ENCODE measurements at places on chromosomes 7 and 10. TPM values are rescaled to one million over a fixed set of nuclear protein-coding genes. Genes with fewer than 3 reads are reported as not detected.

The KMT2C gene
- total RNA-seq, result 48.2 TPM

GRCh38 chr10:78706726-78707540 lies 361.8 kb upstream of the ZMIZ1 start:
- ATAC-seq, result no peak

DNA sequence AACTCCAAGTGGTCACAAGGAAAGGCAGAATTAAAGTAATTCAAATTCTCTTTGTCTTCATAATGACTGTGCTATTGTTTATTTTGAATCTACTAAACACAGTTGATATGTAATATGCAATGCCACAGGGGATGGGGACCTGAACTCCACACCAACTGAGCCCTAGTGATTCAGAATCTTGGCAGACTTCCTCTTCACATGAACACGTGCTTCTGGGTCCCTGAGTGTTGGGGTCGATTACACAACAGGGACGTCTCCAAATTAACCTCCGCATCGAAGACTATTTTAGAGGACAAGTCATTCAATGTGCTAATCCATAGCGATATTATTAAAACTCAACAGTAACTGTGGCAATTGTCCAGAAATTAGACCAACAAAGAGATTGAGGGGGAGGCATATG lies 95.3 kb upstream of the CARD11 start:
- no peak for ATAC-seq

GRCh38 chr7:152025077-152025936 lies at the start of gene GALNT11:
GALNT11 (plus strand) TSS chr7:152025674; CDS start chr7:152094228, 68,554 bp downstream.
- peak; percentile 100 for ATAC-seq

- ATAC-seq, result peak; percentile 56
Observed at GRCh38 chr7:37201003-37201875, 247.4 kb downstream of the ELMO1 start.

- no peak for ATAC-seq
Observed at GRCh38 chr10:116286626-116287200, 13.7 kb upstream of the GFRA1 start.

All from esophagus mucosa (tissue), 1 donor.